Activated T-helper 1 cell treated with anti-CD3 and anti-CD28 coated beads, Interleukin-2, amount 50 U/mL, for 16 hours (primary cell): ENCODE measurements at places on chromosomes 7 and 10.

GRCh38 chr7:22542254-22542653, 42.3 kb upstream of the STEAP1B start:
- no peak for DNase-seq

DNA sequence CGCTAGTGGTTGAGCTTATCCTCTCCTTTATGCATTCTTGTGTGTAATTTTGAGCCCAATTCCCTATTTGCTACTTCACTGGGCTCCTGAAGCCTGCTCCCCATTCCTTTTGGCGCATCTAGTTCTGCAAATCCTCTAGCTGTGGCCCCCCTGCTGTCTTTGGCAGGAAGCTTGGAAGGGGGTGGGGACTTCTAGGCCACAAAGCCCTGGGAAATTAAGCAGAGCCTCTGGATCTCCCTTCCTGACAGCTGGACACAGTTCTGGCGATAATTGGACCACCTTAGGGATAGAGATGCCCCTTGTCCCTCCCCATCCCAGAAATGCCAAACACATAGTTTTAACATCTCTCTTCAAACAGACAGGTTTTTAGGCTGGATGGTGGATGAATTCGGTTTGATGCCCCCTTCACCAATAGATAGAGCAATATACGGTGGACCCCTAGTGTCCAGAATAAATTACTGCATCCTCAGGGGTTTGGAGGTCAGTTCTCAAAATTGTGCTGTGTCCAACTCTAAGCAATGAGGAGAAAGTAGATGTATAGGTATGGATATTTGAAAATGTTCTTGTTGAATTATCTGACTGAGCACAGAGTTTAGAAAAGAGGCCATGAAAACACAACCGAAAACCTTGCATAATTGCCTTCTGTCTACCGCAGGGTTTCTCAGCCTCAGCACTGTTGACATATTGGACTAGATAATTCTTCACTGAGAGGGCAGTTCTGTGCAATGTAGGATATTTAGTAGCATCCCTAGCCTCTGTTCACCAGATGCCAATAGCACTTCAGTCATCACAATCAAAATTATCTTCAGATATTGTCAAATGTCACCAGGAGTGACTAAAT, 75.5 kb downstream of the PAPSS2 start:
- DNase-seq: no peak

GRCh38 chr10:28282336-28282735, 20.5 kb downstream of the MPP7 start:
- no peak for DNase-seq

DNA sequence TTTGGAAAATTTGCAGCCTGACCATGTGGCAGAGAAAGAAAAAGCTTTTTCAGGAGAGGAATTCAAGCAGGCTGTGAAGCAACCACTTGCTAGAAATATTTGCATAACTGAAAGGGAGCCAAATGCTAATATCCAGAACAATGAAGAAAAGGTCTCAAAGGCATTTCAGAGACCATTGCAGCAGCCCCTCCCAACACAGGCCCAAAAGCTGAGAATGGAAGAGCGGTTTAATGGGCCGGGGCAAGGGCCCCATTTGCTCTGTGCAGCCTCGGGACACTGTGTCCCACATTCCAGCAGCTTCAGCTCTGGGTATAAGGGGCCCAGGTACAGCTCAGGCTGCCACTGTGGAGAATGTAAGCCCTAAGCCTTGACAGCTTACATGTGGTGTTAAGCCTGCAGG, 918.1 kb upstream of the POT1 start:
- DNase-seq: no peak

GRCh38 chr7:112571852-112572607, 91.2 kb downstream of the LSMEM1 start:
- no peak for DNase-seq

GRCh38 chr10:21494191-21495001, 31.1 kb downstream of the SKIDA1 start:
- no peak for DNase-seq

- DNase-seq: peak; percentile 1
Measured at GRCh38 chr10:48455055-48455391, 148.5 kb downstream of the MAPK8 start.

DNA sequence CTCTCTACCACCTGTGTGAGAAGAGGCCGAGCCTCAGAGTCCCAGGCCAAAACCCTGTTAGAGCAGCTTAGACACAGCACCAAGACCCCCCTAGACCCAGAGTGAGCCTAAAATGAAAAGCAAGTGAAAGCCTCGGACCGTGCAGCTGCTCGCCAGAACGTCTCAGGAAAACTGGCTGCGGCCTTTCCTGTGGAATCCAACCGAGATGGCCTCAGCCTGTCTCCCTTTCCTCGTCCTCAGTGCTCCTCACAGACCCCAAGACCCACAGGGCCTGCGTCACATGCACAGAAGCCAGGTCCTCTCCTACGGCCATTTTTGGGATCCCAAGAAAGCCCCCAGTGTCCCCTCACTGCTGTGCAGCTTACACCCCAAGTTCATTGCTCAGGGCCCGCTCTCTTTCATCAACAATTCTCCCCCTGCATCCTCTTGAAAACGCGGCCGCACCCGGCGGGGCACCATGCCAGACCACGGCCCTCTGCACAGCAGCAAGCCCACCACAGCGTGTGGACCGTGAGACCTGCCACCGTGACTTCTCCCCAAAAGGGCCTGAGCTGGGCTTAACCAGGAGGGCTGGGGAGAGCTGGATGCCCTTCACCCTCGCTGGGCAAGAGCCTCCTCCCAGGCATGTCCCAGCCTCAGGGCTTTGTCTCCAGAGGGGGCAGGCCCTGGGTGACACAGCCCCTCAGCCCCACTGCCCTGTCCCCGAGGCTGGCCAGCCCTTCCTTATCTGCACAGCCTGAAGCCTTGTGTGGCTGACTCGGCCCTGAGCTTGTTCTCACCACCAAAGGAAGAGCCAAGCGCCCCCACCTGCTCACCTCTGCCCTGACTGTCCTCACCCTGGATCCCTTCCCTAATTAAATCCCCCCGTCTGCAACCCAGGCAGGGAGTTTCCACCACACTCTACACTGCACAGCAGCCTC, 142.9 kb downstream of the PTPRN2 start:
- no peak for DNase-seq

GRCh38 chr10:1581189-1581588, 156.1 kb downstream of the ADARB2 start:
- DNase-seq: no peak

DNA sequence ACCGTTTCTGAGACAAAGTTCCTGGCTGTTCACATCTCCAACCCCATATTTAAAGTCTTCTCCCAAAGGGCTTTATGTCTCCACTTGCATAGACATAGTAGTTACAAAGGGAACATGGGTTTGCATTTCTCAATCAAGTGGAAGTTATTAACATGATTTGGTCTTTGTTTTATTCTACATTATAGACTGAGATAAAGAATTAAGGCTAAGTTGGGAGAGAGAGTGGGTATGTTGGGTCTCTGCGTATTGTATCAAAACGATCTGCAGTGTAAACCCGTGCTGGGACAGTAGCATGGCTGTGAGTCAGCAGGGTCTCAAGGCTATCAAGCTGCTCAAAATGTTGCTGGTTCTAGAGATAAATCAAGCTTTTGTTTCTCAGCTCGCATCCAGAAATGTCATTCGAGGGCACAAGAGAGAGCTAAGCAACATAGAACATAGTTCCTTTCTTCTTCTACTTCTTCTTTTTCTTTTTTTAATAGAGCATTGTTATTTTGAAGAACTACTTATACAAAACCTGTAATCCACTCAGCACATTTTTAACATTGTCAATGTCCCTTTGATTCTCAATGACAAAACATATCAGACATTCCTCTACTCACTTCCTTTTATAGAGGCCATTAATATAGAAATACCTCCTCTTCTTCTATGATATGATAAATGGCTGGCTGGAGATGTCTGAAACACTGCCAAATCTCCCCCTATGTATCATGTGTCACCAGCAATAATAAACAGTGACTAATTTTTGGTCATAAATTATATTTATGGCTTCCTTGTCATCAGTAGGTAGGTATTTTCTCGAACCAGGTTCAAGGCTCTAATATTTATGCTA, 34.5 kb upstream of the RHOBTB1 start:
- DNase-seq: no peak

DNA sequence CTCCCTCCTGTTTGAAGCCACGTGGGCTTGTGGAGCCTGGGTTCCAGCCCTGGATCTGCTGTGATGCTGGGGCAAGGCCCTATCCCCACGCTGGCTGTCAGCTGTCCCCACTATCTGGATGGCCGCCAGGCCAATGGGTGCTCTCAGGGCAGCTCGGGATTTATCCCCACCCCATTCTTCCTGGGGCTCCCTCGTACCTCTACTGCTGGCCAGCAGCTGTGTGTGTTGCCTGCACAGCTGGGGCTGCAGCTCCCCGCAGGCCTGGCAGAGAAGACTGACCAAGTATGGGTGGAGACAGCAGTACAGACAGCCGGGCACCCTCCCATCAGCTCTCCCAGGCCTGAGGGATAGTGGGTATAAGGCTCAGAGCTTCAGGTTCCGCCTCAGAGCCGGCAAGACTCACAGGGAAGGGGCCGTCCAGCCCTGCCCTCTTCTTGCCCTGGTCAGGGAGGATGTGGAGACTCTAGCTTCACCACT, 13.6 kb downstream of the CLIP2 start:
- no peak for DNase-seq

GRCh38 chr10:30542001-30542894, 87.3 kb downstream of the LYZL2 start:
- no peak for DNase-seq

DNA sequence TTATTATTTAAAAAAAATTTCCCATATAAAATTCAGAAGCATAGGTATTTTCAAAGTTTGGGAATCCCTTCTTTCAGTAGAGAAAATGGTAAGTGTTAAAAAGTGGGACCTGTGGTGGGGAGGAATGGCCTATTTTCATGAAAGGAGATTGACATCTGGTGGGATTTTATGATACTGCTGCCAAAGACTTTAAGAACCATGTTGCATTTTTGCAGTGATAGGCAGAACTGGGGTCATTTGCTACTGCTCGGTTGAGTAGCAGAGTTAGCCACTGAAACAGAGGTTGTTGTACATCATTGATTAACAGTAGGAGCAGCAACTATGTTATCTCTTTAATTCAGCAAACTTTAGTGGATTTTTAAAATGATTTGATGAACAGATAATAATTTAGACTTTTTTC, 4.4 kb downstream of the BICC1 start:
- no peak for DNase-seq

GRCh38 chr10:92692080-92692671, 2.4 kb downstream of the HHEX start:
- DNase-seq: no peak

DNA sequence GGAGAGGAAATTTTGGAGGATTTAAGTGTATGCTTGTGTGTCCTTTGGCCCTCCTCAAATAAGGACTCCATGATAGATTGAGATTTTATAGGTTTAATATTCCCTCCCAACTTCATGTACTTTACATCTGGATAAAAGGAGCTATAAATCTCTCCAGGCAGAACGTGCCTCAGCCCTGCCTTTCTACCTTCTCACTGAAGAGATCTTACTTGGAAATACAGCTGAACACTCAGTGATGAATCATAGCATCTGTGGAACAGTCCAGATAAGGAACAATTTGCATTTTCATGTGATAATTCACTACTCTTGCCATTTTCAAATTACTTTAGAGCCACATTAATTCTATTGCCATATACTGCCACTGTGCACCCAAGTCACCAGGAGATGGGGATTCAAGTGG, 364.6 kb upstream of the PODXL start:
- no peak for DNase-seq

GRCh38 chr7:33418251-33418701, 288.9 kb downstream of the BBS9 start:
- no peak for DNase-seq

DNA sequence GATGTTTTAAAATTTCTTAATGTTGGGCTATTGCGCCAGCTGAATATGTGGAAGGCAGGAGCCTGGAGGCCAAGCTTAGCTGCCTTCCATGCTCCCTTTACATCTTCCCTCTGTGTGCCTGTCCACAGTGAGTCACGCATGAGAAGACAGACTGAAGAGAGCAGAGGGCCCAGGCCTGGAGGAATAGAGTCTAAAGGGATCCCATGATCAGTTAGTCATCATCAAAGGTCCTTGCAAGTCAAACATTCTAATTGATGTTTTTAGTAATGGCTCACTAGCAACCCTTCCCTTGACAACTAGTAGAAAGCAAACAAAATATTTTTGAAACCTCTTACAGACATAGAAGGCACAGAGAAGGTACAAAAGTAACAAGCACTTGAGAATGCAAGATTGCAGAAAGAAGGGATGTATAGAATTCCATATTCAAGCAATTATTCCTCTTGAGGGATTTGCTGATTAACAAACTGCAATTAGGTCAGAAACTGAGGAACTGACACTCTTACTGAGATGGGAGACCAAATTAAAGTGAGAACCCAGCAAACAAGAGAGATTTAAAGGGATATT, 30.7 kb upstream of the APBB1IP start:
- DNase-seq: no peak

DNA sequence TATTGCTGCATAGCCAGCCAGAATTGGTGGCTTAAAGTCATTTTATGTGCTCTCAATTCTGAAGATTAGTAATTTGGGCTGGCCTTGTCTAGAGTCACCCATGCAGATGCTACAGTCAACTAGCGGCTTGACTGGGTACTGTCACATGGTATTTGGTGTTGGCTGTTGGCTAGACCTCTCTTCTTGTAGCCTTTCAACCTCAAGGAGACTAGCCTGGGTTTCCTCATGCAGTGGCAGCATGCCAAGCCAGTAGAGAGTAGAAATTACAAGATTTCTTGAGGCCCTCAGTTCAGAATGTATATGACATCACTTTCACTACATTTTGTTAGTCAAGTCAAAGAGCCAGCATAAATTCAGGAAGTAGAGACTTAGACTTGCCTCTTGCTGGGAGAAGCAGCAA, 3.7 kb upstream of the ZNF800 start:
- DNase-seq: no peak

DNA sequence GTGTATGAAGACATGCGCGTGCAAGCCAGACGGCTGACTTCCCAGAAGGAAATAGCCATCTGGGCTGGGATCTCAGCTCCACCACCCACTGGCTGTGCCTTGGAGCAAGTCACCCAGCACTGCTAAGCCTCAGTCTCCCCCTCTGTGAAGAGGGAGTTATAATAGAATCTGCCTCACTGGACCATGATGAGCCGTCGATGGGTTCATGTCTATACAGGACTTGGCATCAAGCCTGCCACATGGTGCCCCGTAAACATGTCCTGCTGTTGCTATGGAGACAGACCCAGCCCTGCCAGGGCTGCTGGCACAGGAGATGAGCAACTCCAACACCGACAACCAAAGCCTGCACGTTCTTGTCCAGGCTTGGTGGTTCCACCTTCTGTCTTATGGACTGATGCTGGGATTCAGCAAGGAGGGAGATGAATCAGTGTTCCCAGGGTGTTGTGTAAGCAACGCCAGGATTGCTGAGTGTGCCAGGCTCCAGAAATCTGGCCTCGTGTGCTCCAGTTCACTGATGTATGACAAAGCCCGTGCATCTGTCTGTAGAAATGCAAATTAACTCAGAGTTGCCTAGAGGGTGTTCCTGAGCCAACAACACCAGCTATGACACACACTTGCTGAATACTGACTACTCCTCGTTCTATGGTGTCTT, 5.6 kb downstream of the GPR15LG start:
- no peak for DNase-seq

DNA sequence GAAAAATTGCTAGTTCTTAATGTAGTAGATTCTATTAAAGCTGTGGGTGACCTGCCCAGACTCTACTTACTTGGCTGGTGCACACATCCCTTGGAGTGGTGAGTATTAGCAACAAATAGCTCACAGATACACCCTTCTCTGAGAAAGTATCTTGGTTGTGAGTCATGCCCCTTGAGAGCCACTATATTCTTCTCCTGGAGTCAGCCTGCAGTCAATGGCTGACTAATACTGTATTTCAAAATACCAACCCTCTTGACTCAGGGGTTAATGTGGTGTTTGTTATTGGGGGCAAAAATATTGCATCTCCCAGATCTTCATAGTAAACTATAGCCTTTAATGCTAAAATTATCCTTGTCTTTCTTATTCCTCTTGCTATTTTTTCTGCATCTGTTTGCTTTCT, 354.9 kb downstream of the BMPER start:
- DNase-seq: no peak
